ENCODE measurements at places on chromosomes 6 and 20.

- no peak for DNase-seq
Measured at GRCh38 chr6:142787422-142787821, 157.6 kb downstream of the HIVEP2 start.

- DNase-seq = no peak
Measured at GRCh38 chr6:14944593-14944992, 301.3 kb upstream of the JARID2 start.

- DNase-seq = no peak
Measured at GRCh38 chr6:7188492-7188891, 80.7 kb downstream of the RREB1 start.

- DNase-seq = no peak
Measured at GRCh38 chr6:100461917-100462705, 2.6 kb downstream of the SIM1 start.

DNA sequence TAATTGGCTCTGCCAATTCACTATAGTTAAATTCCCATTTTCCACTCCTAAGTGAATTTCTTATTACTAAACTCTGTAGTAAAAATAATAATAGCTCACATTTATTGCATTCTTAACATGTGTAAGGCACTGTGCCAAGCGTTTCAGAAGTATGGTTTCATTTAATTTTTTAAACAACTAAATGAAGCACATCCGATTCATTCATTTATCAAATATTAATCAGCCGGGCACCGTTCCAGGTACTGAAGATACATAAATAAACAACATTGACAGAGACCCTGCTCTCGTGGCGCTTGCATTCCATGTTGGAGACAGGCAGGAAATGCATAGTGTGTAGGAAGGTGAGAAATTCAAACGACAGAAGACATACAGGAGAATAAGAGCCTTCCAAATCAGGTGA lies 423.2 kb upstream of the JARID2 start:
- no peak for DNase-seq

- no peak for DNase-seq
Measured at GRCh38 chr20:24493661-24494459, 24.4 kb downstream of the SYNDIG1 start.

DNA sequence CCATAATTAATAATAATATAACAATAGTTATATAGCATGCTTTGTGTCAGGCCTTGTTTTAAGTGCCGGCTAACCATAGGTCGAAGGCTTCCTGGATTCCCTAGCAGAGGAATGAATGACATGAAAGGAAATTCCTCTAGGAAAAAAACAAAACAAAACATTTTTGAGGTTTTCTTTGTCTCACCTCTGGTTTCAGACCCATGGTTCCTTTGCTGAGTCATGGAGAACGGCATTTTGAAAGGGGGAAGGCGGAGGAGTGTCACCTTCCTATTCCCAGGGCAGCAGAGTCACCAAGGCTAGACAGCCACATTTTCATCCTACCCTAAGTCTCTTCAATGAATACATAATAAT lies 25.3 kb upstream of the CCND3 start:
- peak; percentile 35 for DNase-seq

GRCh38 chr20:49677777-49678758 lies 35.6 kb downstream of the B4GALT5 start:
- DNase-seq = no peak

DNA sequence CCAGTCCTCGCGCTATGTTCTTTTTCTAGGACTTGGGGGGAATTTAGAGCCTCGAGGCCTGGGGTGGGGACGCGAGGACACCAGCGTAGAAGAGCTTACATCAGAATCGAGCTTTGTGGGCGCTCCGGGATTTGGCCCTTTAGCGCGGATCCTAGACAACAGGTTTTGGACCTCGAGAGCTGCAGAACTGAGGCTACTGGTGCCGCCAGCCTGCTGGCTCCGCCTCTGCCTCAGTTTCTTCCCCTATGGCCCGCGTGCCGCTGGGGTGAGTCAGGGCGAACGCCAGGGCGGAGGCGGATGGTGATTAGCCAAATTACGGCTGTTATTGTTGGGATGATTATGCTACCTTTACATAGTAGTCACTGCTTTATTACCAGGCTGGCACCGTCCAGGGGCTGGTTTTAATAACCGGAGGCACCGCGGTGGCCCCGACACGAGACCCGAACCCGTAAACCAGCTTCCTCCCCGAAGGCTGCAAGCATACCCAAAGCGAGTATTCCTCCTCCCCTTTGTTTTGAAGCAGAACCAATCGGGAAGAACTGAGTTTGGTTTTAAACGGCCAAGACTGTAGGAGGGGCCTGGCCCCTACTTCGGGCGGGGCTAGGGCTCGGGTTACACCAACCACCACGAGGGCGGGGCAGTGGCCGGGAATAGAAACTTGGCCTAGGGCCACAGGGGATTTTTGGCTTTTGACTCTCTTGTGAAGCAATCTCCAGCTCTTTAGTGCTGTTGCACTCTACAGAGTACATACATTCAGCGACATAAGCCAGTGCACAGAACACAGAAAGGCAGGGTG lies 639 bp upstream of the GTPBP2 start:
- DNase-seq = peak; percentile 88

DNA sequence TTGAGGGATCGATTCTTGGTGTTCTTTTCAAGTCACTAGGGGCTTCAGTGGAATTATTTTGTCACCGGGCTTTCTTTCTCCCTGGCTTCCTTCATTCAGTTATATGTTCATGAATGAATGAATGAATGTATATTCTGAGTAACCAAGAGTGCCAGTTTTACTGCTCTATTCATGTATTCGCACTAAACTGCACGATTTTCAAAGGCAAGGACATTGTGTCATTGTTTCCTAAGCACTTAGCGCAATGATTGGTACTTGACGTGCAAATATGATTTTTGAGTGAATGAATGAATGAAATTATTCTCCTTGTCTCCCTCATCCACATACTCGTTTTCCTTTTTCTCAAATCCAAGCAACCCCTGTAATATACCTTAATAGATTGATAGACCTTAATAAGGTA lies 822 bp downstream of the AFG1L start:
- no peak for DNase-seq

DNA sequence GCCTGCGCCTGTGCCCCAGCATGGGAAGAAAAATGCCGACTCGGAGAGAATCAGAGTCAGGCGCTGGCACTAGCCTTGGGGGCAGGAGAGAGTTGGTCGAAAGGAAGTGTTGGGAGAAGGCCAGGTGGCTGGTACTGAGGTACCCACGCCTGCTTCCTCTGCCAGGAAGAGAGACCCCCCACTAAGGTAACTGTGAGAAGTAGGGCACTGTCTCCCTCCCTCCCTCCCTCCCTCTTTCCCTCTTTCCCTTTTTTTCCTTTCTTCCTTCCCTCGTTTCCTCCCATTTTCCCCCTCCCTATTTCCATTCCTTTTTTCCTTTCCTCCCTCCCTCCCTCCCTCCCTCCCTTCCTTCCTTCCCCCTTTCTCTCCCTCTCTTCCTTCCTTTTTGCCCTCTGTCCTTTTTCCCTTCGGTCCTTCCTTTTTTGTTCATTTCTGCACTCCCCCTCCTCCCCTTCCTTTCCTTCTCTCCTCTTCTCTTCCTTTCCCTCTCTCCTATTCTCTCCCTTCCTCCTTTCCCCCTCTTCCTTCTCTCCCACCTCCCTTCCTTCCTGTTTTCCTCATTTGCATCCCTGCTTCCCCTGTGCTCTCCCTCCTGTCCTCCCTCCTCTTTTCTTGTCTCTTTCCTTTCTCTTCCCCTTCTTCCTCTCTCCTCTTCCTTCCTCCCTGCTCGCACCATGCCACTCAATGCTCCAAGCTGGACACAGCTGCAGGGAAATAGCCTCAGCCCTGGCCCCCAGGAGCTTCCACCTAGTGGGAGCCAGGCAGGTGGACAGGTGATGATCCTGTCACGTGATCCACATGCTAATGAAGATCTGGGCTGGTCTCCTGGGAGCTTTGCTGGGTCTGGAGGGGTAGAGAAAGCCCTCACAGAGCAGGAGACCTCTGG lies 148.0 kb downstream of the DHX35 start:
- no peak for DNase-seq

DNA sequence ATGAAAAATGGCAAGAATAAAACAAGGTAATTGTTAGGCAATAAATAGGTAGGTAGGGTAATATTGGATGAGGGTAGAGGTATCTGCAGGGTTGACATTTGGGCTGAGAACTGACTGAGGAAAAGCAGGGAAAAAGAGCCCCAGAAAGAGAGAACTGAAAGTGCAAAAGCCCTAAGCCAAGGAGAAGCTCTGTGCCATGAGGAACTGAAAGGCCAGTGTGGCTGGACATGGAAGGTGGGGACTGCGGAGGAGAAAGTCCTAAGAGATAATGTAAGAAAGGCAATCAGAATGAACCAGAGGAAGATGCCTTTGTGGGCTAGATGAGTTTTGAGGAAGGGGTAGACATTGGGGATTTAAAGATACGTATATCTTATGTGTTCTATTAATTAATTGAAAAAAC lies 9.9 kb upstream of the HIVEP2 start:
- DNase-seq = no peak

DNA sequence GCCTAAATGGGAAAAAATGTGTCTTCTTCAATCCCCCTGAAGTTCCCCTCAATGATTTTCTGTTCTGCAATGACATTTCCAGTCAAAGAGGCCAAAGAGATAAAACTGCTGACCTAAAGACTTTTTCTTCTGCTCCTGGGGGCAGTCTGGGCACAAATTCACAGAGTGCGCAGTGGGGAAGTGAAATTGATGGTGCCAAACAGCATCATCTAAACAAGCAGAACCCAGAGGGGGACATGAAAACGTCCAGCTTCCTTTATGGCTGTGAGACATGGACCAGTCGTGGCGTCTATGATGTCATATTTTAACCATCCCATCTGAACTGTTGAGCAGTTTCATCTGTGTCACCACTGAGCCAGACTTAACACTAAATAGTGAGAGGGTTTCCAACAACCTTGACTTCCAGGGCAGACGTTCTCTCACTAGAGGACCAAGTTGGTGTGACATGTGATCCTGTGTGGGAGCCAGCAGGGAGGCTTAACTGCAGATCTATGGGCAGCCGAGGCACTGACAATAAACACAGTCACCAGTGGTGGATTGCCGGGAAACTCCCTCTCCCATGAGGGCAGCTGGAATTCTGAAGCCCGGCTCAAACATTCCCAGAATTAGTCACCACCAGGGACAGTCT lies 12.4 kb downstream of the SCML4 start:
- DNase-seq = no peak

GRCh38 chr6:154773610-154774089 lies 40.4 kb downstream of the SCAF8 start:
- DNase-seq = no peak

DNA sequence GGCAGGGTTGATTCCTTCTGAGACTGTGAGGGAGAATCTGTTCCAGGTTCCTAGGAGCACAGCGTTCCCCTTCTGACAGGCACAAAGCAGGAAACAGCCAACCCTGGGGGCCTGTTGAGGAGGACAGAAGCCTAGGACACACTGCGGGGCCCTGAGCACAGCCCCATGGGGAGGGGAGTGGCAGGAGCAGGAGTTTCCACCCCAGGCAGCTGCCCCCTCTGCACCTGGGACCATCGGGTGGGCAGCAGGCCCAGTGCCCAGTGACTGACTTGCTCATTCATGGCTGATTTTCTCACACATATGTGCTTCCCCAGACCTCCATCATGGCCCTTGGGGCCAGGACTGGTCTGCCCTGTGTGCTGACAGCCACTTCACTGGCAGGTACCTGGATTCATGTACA lies 6.2 kb upstream of the SLC22A1 start:
- no peak for DNase-seq

DNA sequence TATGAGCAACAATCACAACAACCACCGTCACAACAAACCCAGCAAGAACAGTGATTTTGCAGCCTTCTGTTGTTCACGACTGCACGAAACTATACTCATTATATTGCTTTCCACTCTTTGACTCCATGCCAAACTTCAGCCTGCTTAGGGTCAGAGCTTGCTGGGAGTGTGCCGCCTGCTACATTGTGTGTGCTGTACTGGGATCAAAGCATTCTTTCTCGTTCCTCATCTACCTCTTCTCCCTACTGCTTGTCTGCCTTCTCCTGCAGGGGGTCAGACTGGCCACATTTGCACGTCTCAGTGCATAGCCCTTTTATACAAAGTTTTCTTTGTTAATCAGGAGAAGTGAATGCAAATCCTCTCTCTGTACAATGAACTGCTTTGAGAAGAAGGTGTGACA lies 401.6 kb upstream of the CITED2 start:
- DNase-seq = peak; percentile 40

DNA sequence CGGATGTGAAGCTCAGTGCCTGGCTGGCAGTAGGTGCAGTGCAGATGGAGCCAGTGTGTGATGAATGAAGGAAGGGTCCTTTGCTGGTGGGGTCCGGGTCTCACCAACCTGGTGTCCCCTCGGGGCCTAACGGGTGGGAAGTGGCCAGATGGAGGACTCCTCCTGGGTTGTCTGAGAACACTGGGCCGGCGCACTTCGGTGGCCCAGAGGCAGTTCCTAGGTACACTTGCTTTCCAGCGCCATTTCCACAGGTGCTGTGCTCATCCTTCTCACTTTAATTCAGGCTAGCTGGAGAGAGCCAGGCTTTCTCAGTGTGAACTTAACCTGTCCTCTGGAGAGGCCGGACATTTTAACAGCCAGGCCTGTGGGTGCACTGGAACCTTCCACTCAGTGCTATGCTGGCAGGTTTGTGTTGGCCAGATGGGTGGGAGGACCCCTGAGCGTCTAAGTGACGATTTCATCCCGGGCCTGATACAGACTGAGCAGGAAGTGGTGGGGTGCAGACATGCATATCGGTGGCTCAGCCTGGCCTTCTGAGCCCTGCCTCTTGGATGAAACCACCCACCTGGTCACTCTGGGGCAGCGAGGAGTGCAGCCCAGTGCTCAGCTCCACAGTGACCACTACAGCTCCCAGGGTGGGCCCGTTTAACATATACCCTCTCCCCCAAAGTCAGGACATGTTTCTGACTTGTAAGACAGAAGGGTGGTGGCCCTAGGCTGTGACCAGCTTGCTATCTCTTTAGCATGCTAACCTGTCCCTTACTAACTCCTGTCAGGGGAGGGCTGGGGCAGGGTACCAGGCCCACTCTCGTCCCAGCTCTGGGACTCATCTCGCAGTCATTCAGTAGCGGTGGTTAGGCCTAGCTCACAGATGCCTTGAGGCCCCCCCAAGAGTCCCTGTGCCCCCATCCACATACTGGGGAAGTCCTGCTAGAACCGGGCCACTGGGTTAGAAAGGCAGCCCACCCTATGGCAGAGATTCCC lies 8.2 kb upstream of the PYGB start:
- DNase-seq = no peak

GRCh38 chr20:16175322-16175961 lies 397.8 kb downstream of the KIF16B start:
- DNase-seq = no peak

- no peak for DNase-seq
Measured at GRCh38 chr6:125886021-125886420, 70.5 kb upstream of the HINT3 start.

DNA sequence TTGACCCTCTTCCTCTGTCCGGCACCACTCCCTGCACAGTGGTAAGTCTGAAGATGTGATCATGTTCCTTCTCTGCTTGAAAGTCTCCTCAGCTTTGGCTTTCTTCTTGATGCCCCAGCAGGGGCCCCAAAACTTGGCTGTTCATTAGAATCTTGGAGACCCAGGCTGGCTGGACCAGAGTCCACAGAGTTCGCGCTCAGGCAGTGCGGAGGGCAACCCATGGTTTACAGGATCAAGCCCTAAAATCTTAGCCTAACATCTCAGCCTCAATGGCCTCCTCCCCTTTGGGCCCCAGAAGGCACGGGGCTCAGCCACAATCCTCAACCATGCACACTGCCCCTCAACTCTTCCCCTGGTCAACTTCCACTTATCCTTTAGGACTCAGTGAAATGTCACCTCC lies 72.9 kb upstream of the GTSF1L start:
- DNase-seq = no peak
